Kidney (tissue), 22 donors: ENCODE measurements at places on chromosomes 3 and 15. TPM values are rescaled to one million over a fixed set of nuclear protein-coding genes. Genes with fewer than 3 reads are reported as not detected.

GRCh38 chr3:3778641-3779270 is 20.5 kb upstream of the LRRN1 start:
- H3K4me3 ChIP-seq: no peak overlapping the region
- H3K36me3 ChIP-seq: no peaks in the 10 kb centered on the region
- no peaks in the 10 kb centered on the region for H3K4me1 ChIP-seq

- H3K36me3 ChIP-seq: no peaks in the 10 kb centered on the region
- no peaks in the 10 kb centered on the region for H3K27me3 ChIP-seq
- no peak overlapping the region for H3K27ac ChIP-seq
Observed at GRCh38 chr15:99906793-99907192, 173.6 kb upstream of the LYSMD4 start.

DNA sequence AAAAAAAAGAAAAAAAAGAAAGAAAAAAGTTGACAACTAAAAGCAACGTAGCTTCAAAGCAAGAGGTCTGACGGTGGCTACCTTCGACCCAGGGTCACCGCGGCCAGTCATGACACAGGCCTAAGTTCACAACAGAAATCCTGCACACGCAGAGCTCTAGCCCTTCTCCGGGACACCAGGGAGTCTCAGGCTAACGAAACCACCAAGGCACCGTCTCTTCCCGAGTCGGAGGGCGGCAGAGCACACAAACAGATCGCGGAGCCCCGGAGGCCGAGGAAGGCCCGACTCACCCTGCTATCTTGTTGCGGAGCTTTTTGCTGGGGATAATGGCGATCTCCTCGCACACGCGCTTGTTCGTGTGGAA is 584 bp downstream of the RPS17 start:
- H3K4me3 ChIP-seq: peak overlapping the region; percentile 81
- DNase-seq: no peak
- H3K4me1 ChIP-seq: no peaks in the 10 kb centered on the region
- H3K36me3 ChIP-seq: peaks cover 31% of the 10 kb centered on the region
- H3K27ac ChIP-seq: peak overlapping the region; percentile 71
- H3K27me3 ChIP-seq: no peaks in the 10 kb centered on the region

DNA sequence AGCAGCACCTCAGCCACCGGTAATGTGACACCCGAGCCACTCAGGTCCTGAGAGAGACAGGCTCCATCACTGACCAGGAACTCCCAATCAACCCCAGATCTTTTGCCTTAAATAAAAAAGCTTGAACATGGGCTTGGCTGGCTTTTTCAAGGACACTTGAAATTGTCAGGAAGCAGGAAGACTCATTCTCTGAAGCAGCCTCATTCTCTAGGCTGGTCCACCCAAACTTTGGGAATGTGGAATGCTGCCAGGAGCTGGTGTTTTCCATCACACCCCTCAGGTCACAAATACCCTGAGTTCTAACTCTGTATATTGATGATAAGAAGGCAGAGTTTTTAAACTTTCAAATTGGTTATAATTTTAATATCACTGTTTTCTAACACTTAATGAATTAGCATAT is 17.0 kb downstream of the CXCR6 start:
- H3K4me1 ChIP-seq: no peaks in the 10 kb centered on the region
- H3K4me3 ChIP-seq: no peak overlapping the region
- H3K27ac ChIP-seq: no peak overlapping the region
- H3K27me3 ChIP-seq: no peaks in the 10 kb centered on the region

DNA sequence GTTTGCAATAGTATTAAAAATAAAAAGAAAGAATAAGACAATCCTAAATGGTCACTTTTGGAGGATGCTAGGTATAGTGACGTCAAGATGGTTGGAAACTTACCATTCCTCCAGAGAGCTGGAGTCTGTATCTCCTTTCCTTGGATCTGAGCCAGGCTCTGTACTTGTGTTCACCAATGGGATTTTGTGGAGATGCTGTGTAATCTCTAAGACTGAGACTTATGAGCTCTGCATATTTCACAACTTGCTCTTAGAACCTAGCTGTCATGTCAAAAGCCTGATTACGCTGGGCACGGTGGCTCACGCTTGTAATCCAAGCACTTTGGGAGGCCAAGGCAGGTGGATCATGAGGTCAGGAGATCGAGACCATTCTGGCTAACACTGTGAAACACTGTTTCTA is 126.8 kb upstream of the CLSTN2 start:
- no peak for DNase-seq
- no peak overlapping the region for H3K27ac ChIP-seq
- H3K27me3 ChIP-seq: no peaks in the 10 kb centered on the region
- no peak overlapping the region for H3K4me3 ChIP-seq
- H3K36me3 ChIP-seq: no peaks in the 10 kb centered on the region
- H3K4me1 ChIP-seq: no peaks in the 10 kb centered on the region

GRCh38 chr15:94231723-94232468 is 535 bp downstream of the MCTP2 start:
- peak; percentile 38 for DNase-seq
- no peaks in the 10 kb centered on the region for H3K36me3 ChIP-seq
- H3K27ac ChIP-seq: peak overlapping the region; percentile 20
- H3K27me3 ChIP-seq: no peaks in the 10 kb centered on the region
- no peaks in the 10 kb centered on the region for H3K4me1 ChIP-seq
- H3K4me3 ChIP-seq: peak overlapping the region; percentile 51

DNA sequence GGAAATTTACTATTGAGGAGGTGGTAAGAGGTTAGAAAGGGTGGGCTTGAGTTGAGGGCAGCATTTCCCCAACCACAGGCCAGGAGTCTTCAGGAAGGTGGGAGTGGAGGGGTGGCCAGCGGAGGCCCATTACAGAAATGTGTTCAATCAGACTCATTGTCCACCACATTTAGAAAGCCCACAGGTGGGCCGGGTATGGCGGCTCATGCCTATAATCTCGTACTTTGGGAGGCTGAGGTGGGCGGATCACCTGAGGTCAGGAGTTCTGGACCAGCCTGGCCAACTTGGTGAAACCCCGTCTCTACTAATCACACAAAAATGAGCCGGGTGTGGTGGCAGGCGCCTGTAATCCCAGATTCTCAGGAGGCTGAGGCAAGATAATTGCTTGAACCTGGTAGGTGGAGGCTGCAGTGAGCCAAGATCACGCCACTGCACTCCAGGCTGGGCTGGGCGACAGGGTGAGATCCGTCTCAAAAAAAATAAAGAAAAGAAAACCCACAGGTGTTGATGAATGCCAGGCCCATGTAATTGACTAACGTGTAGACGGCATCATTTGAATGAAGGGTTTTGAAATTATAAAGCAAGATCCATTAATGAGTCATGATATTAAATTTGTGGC is 12.2 kb upstream of the SYNM start:
- no peaks in the 10 kb centered on the region for H3K36me3 ChIP-seq
- H3K27ac ChIP-seq: no peak overlapping the region
- H3K4me3 ChIP-seq: no peak overlapping the region
- H3K27me3 ChIP-seq: no peaks in the 10 kb centered on the region
- no peaks in the 10 kb centered on the region for H3K4me1 ChIP-seq

DNA sequence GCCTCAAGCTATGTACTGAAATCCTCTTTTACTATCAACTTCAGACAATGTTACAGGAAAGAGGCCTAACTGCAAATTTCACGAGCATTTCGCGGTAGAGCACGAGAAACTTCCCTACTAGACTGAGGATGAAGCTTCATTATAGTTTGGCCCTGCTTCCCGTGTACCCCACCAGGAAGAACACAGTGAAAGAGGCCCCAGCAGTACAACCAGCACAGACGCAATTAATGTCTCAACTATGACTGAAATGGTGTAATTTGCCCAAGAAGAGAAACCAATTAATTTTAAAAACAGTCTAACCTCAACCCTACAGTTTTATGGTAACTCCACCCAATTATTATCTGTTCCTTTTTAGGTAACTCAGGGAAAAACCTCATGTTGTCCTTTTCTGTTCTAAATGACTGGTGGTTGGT is 12.1 kb downstream of the CHSY1 start:
- DNase-seq: no peak
- peaks cover 5% of the 10 kb centered on the region for H3K36me3 ChIP-seq
- H3K4me3 ChIP-seq: no peak overlapping the region
- no peaks in the 10 kb centered on the region for H3K27me3 ChIP-seq

GRCh38 chr3:123534264-123534663 is 50.6 kb downstream of the HACD2 start:
- H3K4me3 ChIP-seq: no peak overlapping the region
- no peaks in the 10 kb centered on the region for H3K27me3 ChIP-seq
- DNase-seq: no peak
- H3K27ac ChIP-seq: no peak overlapping the region

DNA sequence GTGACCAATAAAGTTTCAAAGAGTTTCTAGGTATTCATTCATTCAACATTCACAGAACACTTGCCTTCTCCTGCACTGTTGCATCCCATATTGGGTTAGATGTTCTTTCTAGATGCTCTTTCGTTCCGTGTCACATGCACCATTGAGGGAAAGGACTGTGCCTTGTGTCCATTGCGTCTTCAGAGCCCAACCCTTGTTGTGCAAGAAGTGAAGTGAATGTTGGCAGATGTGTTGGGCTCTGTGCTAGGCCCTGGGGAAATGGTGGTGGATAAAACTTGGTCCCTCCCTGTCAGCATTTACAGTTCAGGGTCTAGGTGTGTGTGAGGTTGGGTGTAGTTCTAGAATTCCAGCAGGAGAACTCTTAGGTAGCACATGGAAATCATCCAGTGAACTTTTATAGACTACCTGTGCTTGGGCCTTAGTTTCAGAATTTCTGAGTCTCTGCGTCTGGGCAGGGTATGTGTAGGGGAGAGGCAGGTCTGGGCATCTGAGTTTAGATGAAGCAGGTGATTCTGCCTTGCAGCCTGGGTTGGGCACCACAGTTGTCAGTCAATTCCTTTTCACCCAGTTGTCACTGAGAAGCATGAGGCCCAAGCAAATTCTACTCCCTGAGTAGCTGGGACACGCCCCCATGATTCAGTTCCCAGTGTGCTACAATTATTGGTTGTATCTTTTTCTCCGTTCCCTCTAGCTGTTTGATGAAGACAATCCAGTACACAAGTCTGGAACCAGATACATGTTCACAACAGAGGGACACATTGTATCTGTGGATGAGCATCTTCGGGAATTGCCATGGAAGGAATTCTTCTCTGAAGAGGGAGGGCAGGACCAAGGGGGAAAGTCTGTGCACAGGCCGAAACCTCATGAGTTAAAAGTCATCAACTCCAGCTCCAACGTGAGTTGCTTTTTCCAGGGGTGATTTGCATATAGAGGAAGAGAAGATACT is 25.4 kb downstream of the EDEM1 start:
- H3K4me1 ChIP-seq: peaks cover 6% of the 10 kb centered on the region
- no peaks in the 10 kb centered on the region for H3K27me3 ChIP-seq
- no peak for DNase-seq
- H3K36me3 ChIP-seq: peaks cover 63% of the 10 kb centered on the region

GRCh38 chr3:119365418-119365817 is 71.2 kb downstream of the ARHGAP31 start:
- no peaks in the 10 kb centered on the region for H3K27me3 ChIP-seq
- H3K36me3 ChIP-seq: no peaks in the 10 kb centered on the region
- no peak overlapping the region for H3K27ac ChIP-seq
- DNase-seq: no peak
- H3K4me3 ChIP-seq: no peak overlapping the region

GRCh38 chr15:101501703-101502373 is 12.3 kb upstream of the PCSK6 start:
- H3K4me1 ChIP-seq: no peaks in the 10 kb centered on the region
- no peaks in the 10 kb centered on the region for H3K36me3 ChIP-seq
- H3K27ac ChIP-seq: no peak overlapping the region
- H3K4me3 ChIP-seq: no peak overlapping the region
- H3K27me3 ChIP-seq: no peaks in the 10 kb centered on the region

- H3K4me1 ChIP-seq: peaks cover 3% of the 10 kb centered on the region
- H3K27me3 ChIP-seq: peaks cover 25% of the 10 kb centered on the region
- H3K36me3 ChIP-seq: no peaks in the 10 kb centered on the region
- H3K4me3 ChIP-seq: no peak overlapping the region
Observed at GRCh38 chr15:91104111-91104510, 4.1 kb downstream of the SV2B start.

- H3K4me3 ChIP-seq: no peak overlapping the region
- no peak overlapping the region for H3K27ac ChIP-seq
- H3K27me3 ChIP-seq: no peaks in the 10 kb centered on the region
- DNase-seq: no peak
- H3K4me1 ChIP-seq: no peaks in the 10 kb centered on the region
- no peaks in the 10 kb centered on the region for H3K36me3 ChIP-seq
Observed at GRCh38 chr3:89221924-89222323, 114.5 kb downstream of the EPHA3 start.

GRCh38 chr15:52334491-52335160 is 39.0 kb upstream of the MYO5C start:
- peaks cover 3% of the 10 kb centered on the region for H3K36me3 ChIP-seq
- H3K4me3 ChIP-seq: no peak overlapping the region
- H3K27ac ChIP-seq: no peak overlapping the region
- no peaks in the 10 kb centered on the region for H3K4me1 ChIP-seq

- no peaks in the 10 kb centered on the region for H3K4me1 ChIP-seq
- no peak overlapping the region for H3K27ac ChIP-seq
Observed at GRCh38 chr15:58348095-58348812, 83.5 kb upstream of the LIPC start.

DNA sequence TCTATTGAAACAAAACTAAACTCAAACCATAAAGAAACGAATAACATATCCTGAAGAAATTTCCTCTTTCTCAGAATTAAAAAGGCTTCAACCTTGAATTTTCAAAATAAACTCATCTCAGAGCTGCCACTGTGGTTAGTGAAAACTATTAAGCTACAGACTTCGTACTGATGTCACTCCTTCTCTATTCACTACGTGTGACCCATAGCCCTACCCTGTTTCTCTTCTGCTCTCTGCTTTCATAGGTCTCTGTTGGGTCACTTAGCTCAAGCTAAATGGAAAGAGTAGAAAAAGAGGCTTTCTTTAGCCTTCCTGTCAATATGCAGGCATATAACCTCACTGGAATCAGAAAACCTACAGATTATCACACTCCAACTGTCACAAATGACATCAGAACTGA is 126.6 kb upstream of the MME start:
- H3K36me3 ChIP-seq: no peaks in the 10 kb centered on the region
- no peak for DNase-seq
- H3K4me1 ChIP-seq: no peaks in the 10 kb centered on the region
- no peaks in the 10 kb centered on the region for H3K27me3 ChIP-seq

GRCh38 chr3:70970952-70971351 is 612.6 kb downstream of the FOXP1 start:
- no peaks in the 10 kb centered on the region for H3K27me3 ChIP-seq
- no peaks in the 10 kb centered on the region for H3K4me1 ChIP-seq
- H3K27ac ChIP-seq: no peak overlapping the region
- no peak overlapping the region for H3K4me3 ChIP-seq
- no peak for DNase-seq
- H3K36me3 ChIP-seq: peaks cover 12% of the 10 kb centered on the region

CFAP100 gene
- not detected for total RNA-seq

CYP8B1 gene
- total RNA-seq: 10.4 TPM

GREM1 gene
- 4.8 TPM for total RNA-seq

GOLGA8G gene
- total RNA-seq: not detected

NOX5 gene
- 0.60 TPM for total RNA-seq

PTPRG gene
- 154 TPM for total RNA-seq

SNRK gene
- 62.3 TPM for total RNA-seq

NR2E3 gene
- 0.19 TPM for total RNA-seq

FOXB1 gene
- not detected for total RNA-seq

LXN gene
- total RNA-seq: 20.6 TPM

EPHA3 gene
- 6.5 TPM for total RNA-seq

ANKRD63 gene
- not detected for total RNA-seq
